NCI-H2081 treated with DMSO at 0.1 percent for 48 hours (cell line): ENCODE measurements at places on chromosomes 6 and 20.

GRCh38 chr6:69096681-69097080 lies 461.6 kb downstream of the ADGRB3 start:
- DNase-seq: no peak

DNA sequence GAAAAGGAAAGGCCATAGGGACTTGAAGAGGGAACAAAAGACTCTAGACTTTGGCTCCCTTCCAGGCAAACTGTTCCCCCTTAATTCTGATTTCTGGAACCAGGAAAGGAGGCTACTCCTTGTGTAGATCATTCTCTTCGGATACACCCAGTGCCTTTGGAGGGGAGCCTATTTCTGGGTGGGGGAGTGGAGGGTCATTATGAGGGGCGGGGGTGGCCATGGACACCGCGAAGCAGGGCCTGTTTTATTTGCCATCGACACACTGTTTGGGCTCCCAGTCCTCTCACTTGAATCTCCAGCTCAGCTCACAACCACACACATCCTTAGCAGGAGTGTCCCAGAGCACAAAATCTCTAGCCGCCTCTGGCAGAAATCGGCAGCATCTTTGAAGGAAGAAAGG lies 132.3 kb downstream of the PXDC1 start:
- DNase-seq: no peak

GRCh38 chr6:84522135-84522549 lies 242.3 kb downstream of the TBX18 start:
- DNase-seq: no peak

DNA sequence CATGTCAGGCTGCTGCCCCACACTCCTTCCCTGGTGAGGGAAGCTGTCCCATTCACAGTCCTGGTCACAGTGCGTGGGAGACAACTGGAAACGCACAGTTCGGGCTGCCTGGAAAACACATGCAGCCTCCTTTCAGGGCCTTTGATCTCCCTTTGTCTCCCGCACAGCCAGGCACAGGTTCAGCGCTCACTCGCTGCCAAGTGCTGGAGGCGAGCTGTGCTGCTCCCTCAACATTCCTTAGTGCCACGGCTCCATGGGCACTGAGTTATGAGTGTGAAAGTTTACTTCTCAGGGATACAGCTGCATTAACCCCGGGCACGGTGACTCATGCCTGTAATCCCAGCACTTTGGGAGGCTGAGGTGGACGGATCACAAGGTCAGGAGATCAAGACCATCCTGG lies 9.1 kb downstream of the YTHDF1 start:
- no peak for DNase-seq

DNA sequence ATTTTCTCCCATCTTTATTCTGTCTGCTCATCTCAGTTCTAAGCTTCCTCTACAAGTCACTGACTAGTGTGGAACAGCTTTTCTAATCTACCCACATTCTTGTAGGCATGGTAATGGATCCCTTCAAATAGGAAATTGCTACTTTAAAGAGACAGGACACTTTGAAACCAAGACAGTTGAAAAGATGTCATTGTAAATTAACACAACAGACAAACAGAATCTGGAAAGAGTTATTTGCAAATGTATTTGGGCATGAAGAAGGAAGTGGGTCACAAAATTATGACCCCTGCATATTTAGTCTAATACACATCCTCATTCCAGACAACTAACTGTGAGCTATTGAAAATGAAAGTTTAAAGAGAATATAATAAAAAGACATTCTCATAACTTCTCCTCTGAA lies 298.2 kb upstream of the MARCKS start:
- no peak for DNase-seq

DNA sequence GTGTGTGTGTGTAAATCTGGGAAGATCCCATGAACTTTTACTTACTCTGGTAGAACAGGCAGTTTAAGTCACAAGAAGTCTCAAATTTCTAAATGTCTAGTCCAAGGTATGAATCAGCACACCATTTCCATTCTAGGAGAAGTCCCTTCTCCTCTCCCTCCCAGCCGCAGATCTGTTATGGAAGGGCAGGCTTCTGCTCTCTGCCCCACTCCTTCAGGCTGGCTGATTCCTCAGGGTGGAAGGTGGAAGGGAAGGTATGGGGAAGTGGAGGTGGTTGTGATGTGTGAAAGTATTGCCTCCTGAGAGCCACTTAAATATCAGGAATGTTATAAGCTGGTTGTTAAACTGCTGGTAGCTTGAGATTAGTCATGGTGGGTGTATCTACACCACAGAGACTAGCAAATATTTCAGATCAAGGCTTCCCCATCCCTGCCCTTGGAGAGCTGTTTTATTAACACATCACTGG lies 44.5 kb upstream of the LAMA4 start:
- DNase-seq: no peak

- DNase-seq: no peak
Measured at GRCh38 chr20:46756419-46756818, 47.0 kb downstream of the SLC2A10 start.

GRCh38 chr20:49037962-49038387 lies 8.1 kb upstream of the CSE1L start:
- no peak for DNase-seq

DNA sequence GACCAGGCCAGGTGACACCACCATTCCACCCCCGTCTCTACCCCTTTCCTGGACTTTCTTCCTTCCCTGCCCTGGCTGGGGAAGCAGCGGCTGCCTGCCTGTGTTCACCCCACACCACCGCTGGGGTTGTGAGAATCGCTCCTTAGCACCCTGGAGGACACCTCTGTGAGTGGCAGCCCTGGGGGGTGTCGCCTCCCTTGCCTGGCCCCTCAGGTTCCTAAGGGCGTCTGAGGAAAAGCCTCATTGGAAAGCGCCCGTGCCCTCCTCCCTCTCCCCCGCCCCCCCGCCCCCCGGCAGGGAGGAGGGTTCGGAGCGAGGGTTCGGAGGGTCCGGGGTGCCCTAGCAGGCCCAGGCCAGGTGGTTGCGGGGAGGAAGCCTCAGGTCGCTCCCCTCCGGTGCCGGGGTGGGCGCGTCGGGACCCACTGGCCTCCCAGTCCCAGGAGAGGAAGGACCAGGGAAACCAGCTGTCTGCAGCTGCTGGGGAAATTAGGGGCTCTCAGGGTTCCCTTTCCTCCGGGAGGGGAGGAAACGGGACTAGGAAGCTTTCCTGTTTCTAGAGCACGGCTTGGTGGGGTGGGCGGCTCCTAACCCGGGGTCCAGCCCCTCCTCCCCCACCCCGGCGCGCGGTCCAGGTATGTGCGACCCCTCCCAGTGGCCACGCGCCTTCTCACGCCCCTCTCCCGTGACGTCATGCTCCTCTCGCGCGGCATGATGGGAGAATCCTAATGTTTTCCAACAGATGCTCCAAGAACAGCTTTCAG lies at the start of gene PHACTR3:
Gene PHACTR3 (plus strand): TSS at position 760 of the 761 bp plus-strand sequence. CDS start 475 bp downstream, outside the sequence.
- no peak for DNase-seq

- no peak for DNase-seq
Measured at GRCh38 chr20:4154958-4155411, 139.6 kb upstream of the RNF24 start.

DNA sequence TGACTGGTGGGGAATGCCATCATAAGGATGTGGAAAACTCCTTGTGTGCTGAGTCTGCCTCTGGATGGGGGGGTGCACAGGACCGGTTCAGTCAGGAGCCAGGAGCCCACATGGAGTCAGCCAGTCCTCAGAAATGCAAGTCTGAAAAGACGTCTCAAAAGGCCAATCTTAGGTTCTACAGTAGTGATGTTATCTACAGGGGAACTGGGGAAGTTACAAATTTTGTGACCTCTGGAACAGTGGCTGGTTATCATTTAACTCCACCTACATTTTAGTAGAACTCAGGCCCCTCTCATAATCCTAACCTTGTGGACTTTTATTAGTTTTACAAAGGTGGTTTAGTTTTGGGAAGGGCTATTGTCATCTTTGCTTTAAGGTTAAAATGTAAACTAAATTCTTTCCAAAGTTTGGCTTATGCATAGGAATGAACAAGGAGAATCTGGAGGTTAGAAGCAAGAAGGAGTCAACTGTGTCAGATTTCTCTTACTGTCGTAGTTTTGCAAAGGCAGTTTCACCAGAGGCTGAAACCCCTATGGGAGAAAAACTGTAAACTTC lies 13.7 kb upstream of the TBC1D22B start:
- DNase-seq: no peak

GRCh38 chr6:77926198-77926751 lies 273.4 kb downstream of the MEI4 start:
- no peak for DNase-seq

GRCh38 chr6:43220439-43220951 lies 8.8 kb downstream of the DNPH1 start:
- no peak for DNase-seq

DNA sequence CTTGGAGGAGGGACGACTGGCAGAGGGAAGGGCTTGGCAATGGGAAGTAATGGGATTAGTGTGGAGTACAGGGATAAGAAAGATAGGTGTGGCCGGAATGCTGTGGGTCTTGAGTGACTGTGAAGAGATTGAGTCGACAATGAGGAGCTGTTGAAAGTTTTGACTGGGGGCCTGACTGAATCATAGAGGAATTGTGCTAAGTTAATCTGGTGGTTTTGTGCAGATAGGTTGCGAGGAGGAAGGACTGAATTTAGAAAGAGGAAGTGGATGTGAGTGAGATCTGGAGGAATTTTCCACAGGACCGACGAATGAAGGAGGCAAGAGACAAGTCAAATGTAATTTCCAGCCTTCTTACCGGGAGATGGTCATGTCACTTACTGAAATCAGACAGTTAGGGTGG lies 143.9 kb upstream of the RALGAPA2 start:
- no peak for DNase-seq

GRCh38 chr6:168867247-168868102 lies 386.2 kb downstream of the THBS2 start:
- no peak for DNase-seq

DNA sequence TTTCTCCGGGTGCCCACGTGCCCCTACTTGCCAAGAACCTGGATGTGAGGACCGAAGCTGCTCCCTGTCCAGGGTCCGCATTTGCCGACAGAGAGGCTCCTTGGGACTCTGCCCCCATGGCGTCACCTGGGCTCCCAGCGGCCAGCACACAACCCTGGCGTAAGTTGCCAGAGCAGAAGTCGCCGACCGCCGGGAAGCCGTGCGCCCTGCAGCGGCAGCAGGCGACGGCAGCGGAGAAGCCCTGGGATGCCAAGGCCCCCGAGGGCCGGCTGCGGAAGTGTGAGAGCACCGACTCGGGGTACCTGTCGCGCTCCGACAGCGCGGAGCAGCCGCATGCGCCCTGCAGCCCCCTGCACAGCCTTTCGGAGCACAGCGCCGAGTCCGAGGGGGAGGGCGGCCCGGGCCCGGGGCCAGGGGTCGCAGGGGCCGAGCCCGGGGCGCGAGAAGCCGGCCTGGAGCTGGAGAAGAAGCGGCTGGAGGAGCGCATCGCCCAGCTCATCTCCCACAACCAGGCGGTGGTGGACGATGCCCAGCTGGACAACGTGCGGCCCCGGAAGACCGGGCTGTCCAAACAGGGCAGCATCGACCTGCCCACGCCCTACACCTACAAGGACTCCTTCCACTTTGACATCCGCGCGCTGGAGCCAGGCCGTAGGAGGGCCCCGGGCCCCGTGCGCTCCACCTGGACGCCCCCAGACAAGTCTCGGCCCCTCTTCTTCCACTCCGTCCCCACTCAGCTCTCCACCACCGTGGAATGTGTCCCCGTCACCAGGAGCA lies 28.3 kb downstream of the ZNF831 start:
- no peak for DNase-seq

DNA sequence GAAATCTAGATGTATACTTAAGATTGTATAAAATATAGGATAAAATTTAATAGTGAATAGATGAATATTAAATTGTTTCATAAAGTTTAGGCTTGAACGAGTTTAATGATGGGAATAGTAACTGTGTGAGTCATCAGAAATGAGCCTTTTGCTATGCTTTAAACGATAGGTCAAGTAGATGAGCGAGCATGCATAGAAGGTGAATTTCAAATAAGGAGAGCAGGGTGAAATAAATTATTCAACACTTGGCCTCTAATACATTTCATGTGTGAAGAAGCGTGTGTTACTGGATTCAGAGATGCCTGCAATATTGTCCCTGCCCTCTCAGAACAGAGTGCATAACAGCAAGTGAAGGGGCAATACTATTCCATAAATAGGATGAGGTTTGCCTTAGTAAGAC lies 74.4 kb upstream of the EYA4 start:
- no peak for DNase-seq

DNA sequence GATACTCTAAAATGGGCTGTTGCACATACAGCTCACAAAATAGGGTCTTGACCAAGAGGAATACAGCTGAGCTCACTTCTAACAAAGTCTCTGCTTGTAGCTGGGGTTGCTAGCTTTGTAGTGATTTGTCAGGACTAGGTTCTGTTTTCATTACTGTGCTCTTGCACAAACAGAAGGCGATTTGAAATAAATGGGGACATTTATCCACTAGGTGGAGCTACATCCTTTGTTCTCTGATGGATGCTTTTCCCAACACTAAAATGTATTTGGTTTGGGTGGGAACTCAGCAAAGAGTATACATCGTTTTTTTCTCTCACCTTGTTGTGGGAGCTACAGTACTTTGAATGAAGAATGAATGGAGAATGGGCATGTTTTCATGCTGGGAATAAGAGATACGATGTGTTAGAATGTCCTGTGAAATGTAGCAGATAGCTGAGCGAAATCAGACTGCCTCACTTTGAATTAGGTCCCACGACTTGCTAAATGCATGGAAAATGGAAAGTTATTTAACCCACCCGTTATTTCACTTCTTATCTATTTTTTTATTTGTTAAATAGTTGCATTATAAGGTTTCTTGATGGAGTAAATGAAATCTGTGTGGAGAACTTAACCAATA lies 494.7 kb upstream of the MAP3K7 start:
- DNase-seq: peak; percentile 42

- DNase-seq: no peak
Measured at GRCh38 chr6:134772671-134773360, 177.1 kb downstream of the ALDH8A1 start.

DNA sequence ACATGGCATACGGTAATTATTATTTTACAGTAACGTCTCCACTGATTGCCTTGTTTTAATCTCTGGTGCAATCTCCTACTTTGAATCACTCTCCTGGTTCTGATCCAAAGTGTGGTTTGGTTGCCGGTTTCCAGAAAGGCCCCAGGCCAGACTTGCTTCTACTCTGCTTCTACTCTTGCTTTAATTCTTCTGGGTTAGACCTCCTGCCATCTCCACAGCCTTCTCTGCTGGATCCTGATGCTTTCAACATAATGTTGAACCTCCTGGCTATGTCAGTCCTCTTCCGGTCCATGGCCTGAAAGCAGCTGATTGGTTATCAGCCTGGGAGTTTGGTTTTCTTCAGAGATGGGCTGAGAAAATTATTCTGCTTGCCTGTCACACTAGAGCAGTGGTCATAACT lies 266.5 kb upstream of the RIMS1 start:
- no peak for DNase-seq

- no peak for DNase-seq
Measured at GRCh38 chr6:144350528-144350880, 65.4 kb downstream of the UTRN start.

DNA sequence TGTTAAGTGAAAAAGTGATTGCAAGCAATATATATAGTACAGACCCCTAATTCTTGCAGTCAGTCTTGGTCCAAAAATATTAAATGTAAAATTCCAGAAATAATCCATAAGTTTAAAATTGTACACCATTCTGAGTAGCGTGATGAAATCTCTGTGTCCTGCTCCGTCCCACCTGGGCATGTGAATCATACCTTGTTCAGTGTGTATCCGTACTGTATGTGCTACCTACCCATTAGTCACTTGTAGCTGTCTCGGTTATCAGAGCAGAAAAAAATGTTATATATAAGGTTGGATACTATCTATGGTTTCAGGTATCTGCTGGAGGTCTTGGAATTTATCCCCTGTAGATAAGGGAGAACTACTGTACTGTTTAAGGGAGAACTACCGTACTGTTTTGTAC lies 16.3 kb downstream of the IRAK1BP1 start:
- DNase-seq: no peak
